ENCODE measurements at places on chromosomes 1 and 21.

- no peak for DNase-seq
Observed at GRCh38 chr1:58251430-58252073, 295.0 kb downstream of the OMA1 start.

GRCh38 chr1:91078859-91079258 lies 57.0 kb upstream of the ZNF644 start:
- DNase-seq, result no peak

- no peak for DNase-seq
Observed at GRCh38 chr1:153985341-153985912, 712 bp downstream of the RAB13 start.

DNA sequence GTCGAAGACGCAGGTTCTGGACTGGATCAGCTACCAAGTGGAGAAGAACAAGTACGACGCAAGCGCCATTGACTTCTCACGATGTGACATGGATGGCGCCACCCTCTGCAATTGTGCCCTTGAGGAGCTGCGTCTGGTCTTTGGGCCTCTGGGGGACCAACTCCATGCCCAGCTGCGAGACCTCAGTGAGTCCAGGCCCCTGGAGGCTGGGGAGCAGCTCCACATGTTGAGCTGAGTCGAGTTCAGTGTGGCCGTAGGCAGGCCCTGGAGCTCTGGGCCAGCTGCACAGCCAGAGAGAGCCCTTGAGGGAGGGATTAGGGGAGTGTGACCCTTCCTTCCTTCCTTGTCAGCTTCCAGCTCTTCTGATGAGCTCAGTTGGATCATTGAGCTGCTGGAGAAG lies 1.6 kb downstream of the ELF3 start:
- no peak for DNase-seq

DNA sequence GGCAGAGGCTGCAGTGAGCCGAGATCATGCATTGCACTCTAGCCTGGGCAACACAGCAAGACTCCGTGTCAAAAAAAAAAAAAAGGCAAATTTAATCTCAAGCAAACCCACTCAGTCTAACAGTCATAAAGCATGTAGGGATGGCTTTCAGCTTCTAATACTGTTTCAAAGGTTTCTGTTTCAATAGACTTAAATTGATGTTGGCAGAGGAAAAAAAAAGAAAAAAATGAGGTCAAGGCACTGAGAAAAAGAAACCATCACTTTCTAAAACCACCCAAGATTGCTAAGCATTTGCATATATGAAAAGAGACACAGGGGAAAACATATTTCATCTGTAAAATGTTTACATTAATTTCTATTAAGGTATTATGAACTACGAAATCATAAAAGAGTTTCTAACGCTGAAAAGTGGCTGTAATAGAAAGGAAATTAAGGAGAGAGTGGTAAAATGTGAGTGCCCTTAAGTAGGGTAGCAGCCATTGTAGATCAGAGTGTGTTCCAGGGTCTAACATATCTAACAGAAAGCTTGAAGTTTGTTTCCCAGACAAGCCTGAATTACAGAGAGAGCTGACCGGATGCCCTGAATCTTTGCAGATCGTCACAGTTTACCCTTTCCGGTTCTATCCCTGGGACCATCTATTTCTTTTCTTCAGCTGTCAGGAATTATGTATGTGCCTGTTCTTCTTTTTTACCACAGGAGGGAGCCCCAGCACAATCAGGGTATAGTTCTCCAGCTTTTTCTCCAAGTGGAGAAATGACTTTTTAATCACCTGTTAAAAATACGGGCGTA lies 70.0 kb downstream of the PLD5 start:
- no peak for DNase-seq

- no peak for DNase-seq
Observed at GRCh38 chr1:65195495-65196417, 47.8 kb downstream of the AK4 start.

DNA sequence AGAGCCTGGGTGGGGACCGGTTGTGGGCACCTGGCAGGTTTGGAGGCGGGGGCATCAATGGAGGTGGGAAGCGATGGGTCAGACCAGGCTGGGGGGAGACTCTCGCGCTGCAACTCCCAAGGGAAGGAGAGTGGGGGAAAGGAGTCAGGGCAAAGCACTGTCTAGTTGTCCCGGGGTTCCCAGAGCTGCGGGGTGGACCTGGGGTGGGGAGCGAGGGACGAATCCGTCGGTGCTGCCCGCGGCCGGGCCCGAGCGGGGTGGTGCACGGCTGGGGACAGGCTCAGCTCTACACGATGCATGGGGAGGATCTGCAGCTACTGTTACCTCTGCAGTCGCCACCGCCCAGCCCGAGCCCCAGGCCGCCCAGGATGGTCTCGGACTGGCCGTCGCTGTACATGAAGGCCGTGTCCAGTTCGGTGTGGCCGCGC lies 427 bp downstream of the AKR7A2 start:
- peak; percentile 10 for DNase-seq

DNA sequence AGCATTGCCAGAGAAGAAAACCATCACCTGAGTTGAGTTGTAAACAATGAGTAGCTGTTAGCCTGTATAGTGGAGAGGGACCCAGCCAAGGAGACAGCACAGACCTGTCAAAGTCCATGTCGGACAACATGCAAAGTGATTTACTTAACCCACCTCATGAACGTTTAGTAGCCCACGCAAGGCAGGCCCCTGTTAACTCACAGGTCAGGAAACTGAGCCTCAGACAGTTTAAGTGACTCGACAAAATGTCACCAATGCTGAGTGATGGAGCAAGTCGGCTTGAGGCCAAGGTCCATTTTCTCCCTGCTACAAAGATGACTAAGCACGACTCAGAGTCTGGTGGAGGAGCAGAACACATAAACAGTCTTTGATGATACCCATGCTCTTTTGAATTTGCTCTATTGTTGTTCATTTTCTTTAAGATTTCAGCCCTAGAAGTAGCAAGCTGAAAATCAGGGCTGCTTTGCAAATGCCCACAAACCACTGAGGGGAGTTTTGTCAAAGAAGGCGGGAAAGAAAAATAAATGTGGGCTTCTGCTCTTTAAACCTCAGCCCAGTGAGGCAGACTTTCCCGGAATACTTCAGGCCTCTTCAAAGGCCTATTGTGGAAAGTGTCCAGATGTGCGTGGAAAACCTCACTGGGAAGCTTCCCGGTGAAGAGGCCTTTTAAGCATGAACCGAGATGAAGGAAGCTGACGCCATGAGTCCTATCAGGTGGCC lies 83.8 kb upstream of the HOOK1 start:
- DNase-seq, result no peak

DNA sequence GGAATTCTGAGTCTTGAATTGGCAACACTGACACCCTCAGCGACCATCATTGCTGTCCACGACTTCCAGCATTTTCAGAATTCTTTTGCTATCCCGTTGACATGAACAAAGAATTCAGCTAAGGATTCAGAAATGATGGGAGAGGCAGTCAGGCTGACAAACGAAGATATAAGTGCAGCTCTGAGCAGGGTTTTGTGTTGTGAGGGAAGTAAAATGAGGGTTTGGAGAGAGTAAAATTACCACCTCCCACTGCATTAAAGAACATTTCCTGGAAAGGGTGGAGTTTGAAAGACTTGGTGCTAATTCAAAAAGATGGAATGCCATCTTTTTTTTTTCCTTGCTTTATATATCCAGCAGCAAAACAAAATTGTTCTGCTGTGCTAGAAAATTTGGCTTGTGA lies 4.9 kb upstream of the ELK4 start:
- no peak for DNase-seq

- no peak for DNase-seq
Observed at GRCh38 chr1:2055911-2056575, 5.8 kb downstream of the PRKCZ start.

- no peak for DNase-seq
Observed at GRCh38 chr1:205342986-205343385, 13.7 kb downstream of the KLHDC8A start.

All from T-helper 9 cell (primary cell).